Right lung (tissue), 10 donors: ENCODE measurements at places on chromosomes 6 and 20. TPM values are rescaled to one million over a fixed set of nuclear protein-coding genes. Genes with fewer than 3 reads are reported as not detected.

GRCh38 chr20:63317061-63317460, 24.1 kb downstream of the COL20A1 start:
- no peak for DNase-seq

- DNase-seq = no peak
These were observed 42.3 kb upstream of the TRERF1 start for GRCh38 chr6:42493914-42494539.

DNA sequence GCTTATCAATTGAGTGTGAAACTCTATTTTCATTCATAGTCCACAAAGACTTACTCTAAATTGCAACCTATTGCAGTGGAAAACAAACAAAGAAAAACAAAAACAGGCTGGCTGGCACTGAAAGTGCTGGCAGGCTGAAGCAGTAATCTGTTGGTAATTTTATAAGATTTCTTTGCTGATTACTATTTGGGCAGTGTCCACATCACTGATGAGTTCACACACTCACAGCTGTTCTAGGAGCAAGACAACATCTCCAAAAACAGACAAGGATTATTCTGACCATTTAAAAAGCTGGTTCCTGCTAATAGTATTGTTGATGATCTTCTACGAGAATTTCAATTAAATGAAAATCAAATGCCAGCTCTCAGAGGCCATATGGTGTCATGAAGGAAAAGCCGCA, 26.9 kb downstream of the MARCKS start:
- DNase-seq = no peak

- DNase-seq = no peak
These were observed 102.9 kb downstream of the RALGAPA2 start for GRCh38 chr20:20609522-20609921.

DNA sequence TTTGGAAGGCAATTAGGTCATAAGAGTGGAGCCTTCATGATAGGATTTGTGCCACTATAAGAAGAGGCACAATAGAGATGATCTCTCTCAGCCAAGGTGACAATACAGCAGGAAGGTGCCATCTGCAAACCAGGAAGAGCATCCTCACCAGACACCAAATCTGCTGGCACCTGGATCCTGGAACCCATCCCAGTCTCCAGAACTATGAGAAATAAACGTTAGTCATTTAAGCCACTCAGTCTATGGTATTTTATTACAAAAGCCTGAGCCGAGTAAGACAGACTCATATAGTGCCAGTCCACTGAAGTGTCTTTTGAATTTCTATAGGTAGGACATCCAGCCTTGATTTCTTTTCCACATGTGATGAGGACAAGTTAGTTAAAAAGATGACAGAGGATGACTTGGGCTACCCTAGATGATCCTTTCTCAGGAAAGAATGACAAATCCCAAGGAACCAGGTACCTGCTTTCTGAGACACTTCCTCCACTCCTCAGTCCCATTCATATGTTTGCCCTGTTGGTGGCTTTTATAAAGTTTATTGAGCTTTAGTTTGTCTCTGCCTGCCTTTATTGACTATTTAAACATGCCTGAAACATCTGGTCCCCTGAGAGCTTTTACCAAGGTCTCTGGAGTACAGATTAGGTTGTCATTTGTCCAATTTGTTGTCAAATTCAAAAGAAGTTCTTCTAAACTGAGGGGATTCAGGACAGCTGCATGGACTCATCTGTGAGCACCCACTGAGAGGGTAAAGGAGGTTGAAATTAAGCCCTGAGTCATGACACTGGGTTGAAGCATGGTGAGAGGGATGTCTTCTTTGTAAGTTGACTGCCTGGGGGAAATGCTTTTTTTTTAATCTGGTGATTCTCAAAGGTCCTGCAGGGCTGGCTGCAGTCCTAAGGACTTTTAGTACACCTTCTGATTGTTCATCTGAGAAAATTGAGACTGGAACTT, 165.0 kb upstream of the PLCB4 start:
- DNase-seq = no peak

DNA sequence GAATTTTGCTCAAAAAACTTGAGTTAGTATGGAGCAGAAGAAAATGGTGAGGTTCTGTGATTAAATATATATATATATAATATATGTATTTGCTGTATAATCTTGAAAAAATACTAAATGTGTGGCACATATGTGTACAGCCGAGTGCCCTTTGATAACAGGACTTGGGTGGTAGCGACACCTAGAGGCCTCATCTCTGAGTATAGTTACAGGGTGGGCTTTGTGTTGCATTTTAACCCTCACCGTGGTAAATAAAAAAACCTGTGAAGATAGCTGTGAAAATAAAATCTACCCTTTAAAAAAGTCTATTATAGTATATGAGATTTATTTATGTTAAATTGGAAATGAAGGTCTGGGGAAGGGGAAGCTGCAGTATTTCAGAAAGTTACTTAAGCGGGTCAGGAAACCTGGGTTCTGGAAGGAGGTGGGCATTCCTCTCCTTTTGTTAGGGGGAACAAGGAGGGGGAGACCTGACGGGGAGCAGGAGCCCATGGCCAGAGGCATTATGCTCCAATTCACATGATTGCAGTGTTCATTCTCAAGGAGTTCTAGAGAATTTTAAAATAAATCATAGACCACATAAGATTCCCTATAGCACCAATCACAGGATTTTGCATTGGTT, 82.7 kb downstream of the SH3BGRL2 start:
- DNase-seq = peak; percentile 26

DNA sequence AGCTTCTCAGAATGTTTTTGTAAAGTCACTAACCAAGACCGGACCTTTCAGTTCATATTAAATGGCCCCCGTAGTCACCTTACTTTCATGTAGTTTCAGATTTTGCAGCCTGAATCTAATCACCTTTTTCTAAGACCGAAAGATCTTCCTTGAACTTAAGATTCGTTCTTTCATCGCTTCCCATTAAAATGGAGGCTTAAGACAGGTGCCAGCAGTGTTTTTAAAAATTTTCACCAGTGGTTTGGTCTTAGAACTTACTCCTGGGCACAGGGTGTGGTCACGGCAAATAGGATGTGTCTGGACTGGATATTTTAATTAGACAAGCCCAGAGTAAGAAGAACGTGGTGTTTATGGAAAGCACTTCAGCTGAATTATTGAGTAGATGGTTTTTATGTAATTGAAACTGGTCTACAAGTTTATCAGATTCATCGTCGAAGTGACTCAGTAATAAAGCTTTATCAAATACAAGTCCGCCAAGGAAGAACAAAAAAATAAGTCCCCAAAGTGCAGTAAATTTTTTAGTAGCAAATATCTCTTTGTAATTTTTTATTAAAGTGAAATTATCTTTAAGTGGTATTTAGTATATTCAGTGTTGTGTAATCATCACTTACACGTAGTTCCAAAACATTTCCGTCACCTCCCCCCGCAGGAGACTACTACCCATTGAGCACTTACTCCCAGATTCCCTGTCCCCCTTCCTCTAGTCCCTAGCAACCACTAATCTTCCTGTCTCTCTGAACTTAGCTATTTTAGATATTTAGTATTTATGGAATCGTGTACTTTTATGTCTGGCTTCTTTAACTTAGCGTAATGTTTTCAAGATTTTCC, 868 bp downstream of the SRSF3 start:
- DNase-seq = peak; percentile 60

DNA sequence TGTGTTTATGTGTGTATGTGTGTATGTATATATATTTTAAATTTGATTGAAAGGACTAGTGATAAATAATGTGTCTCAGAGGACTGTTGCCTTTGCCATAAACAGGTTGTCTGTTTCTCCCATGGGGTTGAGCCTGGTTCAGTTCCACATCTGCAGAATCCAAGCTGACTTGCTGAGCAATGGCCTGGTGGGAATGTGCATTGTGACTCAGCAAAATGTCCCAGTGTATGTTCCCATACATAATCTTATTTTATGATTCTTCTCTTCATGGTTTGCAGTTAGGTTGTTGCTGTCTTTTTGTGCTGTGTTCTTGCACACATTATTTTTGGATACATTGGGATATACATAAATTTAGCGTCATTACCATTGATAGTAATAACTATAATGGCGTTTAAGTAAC, 115.6 kb upstream of the SLC24A3 start:
- no peak for DNase-seq

GRCh38 chr6:81762606-81763005, 10.1 kb upstream of the TENT5A start:
- DNase-seq = no peak

- no peak for DNase-seq
These were observed 29.6 kb downstream of the QKI start for GRCh38 chr6:163444077-163444476.

The SH3BGRL2 gene
- polyA plus RNA-seq = 30.4 TPM

The CST3 gene
- polyA plus RNA-seq = 220 TPM

The TFAP2D gene
- polyA plus RNA-seq = not detected

The IRF4 gene
- polyA plus RNA-seq = 0.19 TPM

The SNAI1 gene
- 11.8 TPM for polyA plus RNA-seq

The ZBP1 gene
- 0.13 TPM for polyA plus RNA-seq
